Activated CD4-positive, alpha-beta T cell treated with anti-CD3 and anti-CD28 coated beads for 36 hours (primary cell): ENCODE measurements at places on chromosomes 2 and 18. TPM values are rescaled to one million over a fixed set of nuclear protein-coding genes. Genes with fewer than 3 reads are reported as not detected.

GRCh38 chr18:48990481-48991318 lies 39.9 kb upstream of the SMAD7 start:
- H3K4me1 ChIP-seq: no peaks in the 10 kb centered on the region
- H3K27ac ChIP-seq: no peak overlapping the region
- no peaks in the 10 kb centered on the region for H3K27me3 ChIP-seq
- no peak overlapping the region for H3K4me3 ChIP-seq

GRCh38 chr2:237904831-237905599 lies 45.6 kb downstream of the RAMP1 start:
- DNase-seq: peak; percentile 47
- H3K27ac ChIP-seq: peak overlapping the region; percentile 88
- no peaks in the 10 kb centered on the region for H3K27me3 ChIP-seq
- peaks cover 7% of the 10 kb centered on the region for H3K36me3 ChIP-seq

DNA sequence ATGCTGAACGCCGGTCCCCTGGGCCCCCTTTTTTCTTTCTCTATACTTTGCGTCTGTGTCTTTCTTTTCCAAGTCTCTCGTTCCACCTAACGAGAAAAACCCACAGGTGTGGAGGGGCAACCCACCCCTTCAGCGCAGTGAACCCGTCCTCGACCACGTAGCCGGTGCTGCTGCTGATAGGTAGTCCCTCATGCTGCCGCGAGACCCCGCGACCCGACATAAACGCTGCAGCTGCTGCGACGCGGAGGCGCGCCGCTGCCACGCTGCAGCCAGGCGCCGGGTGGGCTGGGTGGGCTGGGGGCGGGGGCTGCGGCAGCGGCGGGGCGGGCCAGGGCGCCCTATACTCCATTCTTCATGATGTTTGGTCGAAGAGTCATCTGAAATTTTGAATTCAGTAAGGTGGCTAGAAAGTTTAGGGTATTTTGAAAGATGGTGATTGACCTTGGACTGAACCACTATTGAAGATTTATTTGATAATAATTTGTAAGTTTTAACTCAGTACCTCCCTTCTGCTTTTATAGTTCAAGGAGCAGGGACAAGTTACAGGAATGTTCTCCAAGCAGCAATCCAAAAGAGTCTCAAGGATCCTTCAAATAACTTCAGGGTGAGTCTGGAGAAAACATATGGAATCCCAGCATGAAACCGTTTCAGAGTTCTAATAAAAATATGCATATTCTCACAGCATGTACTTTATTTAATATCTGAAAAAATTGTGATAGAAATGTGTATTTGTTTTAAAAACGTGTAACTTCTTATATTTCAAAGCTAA lies 24.1 kb downstream of the CFLAR start:
- no peaks in the 10 kb centered on the region for H3K27me3 ChIP-seq
- DNase-seq: no peak
- H3K27ac ChIP-seq: no peak overlapping the region
- peaks cover 59% of the 10 kb centered on the region for H3K36me3 ChIP-seq
- H3K4me1 ChIP-seq: peaks cover 44% of the 10 kb centered on the region

- no peaks in the 10 kb centered on the region for H3K4me1 ChIP-seq
- no peaks in the 10 kb centered on the region for H3K27me3 ChIP-seq
- no peak overlapping the region for H3K27ac ChIP-seq
- H3K4me3 ChIP-seq: no peak overlapping the region
- H3K36me3 ChIP-seq: no peaks in the 10 kb centered on the region
Measured at GRCh38 chr2:150698016-150698661, 210.7 kb upstream of the RND3 start.

DNA sequence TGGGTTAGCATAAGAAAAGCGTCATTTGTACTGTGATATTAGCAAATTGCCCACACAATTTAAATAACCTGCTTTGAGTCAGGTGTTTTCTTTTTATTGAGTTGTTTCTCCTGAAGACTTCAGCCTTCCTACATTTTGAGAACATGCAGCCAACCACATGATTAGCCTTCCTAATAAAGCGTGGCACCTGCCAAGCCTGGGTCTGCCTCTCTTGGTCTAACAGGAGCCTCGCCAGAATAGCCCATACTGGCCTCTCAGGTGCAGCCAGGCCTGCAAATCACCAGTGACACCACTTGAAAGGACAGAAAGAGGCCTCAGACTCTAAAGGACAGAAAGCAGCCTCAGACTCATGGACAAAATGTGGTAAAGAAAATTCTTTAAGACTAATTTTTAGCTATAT lies 653.8 kb downstream of the BCL11A start:
- DNase-seq: no peak
- H3K36me3 ChIP-seq: no peaks in the 10 kb centered on the region
- H3K27ac ChIP-seq: no peak overlapping the region
- H3K27me3 ChIP-seq: no peaks in the 10 kb centered on the region
- peaks cover 5% of the 10 kb centered on the region for H3K4me1 ChIP-seq

DNA sequence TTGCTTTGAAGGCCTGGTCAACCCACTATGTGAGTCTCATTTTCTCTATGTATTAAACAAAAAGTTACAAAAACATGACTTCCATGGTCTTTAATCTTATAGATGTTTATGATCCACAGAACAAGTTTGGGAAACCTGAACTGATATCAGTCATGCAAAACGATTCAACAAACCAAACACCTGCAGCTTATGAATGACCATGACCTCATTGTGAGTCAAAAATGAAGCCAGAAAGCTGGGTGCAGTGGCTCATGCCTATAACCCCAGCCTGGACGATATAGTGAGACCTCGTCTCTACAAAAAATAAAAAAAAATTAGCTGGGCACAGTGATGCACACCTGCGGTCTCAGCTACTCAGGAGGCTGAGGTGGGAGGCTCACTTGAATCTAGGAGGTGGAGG lies 270.4 kb upstream of the CCDC68 start:
- no peak for DNase-seq
- H3K4me1 ChIP-seq: peaks cover under 1% of the 10 kb centered on the region
- no peaks in the 10 kb centered on the region for H3K36me3 ChIP-seq
- H3K27ac ChIP-seq: no peak overlapping the region
- H3K27me3 ChIP-seq: no peaks in the 10 kb centered on the region
- no peak overlapping the region for H3K4me3 ChIP-seq

GRCh38 chr18:54830260-54830659 lies 2.0 kb downstream of the RAB27B start:
- H3K36me3 ChIP-seq: peaks cover 6% of the 10 kb centered on the region
- H3K27me3 ChIP-seq: no peaks in the 10 kb centered on the region
- H3K4me1 ChIP-seq: peaks cover 30% of the 10 kb centered on the region
- H3K27ac ChIP-seq: no peak overlapping the region

DNA sequence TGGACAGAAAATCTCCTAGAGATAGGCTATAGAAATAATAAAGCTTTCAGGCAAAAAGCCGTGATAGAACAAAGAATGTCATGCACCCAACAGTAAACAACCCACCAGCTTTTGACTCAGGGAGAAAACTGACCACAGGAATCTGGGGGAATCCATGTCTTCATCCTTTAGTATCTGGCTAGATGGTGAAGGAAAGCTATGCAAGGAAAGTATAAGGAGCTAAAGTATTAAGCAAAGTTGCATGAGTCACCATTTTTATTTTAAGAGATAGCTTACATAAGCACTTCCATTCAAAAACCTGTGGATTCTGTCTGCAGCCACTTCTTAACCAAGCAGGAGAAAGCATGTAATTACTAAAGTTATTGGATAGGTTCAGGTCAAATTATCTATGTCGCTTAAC lies 363.8 kb downstream of the LRP1B start:
- no peak overlapping the region for H3K27ac ChIP-seq
- H3K4me1 ChIP-seq: no peaks in the 10 kb centered on the region
- no peaks in the 10 kb centered on the region for H3K27me3 ChIP-seq
- no peaks in the 10 kb centered on the region for H3K36me3 ChIP-seq

DNA sequence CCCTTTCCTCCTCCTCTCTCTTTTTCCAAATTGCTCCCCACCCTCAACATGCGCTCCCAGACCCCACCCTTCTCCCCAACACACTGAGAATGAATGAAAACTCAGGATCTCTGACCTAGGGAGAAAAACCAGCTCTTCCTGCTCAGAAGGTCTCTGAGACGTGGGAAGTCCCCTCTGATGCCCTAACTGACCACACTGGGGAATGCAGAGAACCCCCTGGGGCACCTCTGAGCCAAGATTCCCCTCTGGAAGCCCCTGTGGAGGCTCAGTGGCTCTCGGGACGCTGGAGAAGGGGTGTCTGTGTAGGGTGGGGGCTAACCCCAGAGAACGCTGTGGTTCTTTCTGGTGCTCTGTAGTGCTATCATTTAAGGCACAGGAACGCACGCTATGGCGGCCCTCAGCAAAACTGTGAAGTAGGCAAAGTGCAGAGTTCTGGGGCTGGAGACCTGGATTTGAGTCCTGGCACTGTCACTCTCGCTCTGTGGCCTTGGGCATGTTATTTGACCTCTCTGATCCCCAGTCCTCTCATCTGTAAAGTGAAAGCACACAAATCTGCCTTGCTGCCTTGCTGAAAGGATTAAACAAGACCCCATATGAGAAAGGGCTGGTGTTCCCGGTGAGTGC lies 17.1 kb downstream of the ATOH8 start:
- no peak overlapping the region for H3K27ac ChIP-seq
- peaks cover 24% of the 10 kb centered on the region for H3K27me3 ChIP-seq
- no peaks in the 10 kb centered on the region for H3K36me3 ChIP-seq
- H3K4me3 ChIP-seq: no peak overlapping the region

DNA sequence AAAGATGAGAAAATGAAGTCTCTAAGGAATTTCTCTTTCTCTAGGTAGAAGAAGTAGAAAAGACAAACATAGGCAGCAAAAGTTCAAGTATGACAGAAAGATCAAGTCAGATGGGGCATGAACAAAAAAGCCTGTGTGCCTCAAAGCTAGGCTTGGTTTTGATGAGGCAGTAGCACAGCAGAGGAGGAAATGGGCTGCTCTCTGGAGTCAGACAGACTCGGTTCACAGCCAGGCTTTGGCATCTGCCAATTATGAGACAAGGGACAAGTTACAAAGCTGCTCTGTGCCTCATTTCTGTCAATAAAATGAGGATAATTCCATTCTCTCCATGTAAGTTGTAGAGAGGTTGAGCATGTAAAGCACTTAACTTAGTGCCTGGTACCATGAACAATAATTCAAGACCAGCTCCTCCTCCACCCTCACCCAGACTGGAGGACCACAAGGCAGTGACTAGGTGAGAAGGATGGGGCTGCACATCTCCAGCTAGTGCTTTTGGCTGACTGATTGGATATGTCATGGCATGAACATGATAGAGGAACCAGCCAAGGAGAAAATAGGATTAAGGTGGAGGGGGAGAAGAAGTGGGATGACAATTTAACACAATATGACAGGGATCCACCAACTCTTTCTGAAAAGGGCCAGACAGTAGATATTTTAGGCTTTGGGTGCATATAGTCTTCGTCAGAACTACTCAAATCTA lies 84.6 kb downstream of the TMEM163 start:
- no peaks in the 10 kb centered on the region for H3K36me3 ChIP-seq
- H3K27ac ChIP-seq: no peak overlapping the region
- H3K4me3 ChIP-seq: no peak overlapping the region
- peaks cover 2% of the 10 kb centered on the region for H3K4me1 ChIP-seq
- DNase-seq: no peak

DNA sequence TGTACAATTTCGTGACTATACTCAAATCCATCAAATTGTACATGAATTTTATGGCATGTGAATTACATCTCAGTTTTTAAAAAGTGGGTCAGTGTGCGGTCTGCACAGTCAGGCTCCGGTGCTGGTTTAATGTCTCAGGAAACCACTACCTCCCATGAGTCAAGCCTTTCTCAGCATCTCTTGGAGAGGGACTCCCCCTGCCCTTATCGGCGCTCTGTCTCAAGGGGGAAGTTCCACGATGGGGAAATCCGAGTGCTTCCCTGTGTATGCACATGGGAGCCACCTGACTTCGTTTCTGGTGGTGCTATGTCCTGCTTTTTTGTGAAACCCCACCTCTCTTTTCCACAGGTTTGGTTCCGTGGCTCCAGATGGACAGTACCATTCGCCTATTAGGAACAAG lies 72.5 kb downstream of the ACOXL start:
- H3K36me3 ChIP-seq: peaks cover 2% of the 10 kb centered on the region
- no peak overlapping the region for H3K27ac ChIP-seq
- no peak overlapping the region for H3K4me3 ChIP-seq
- H3K27me3 ChIP-seq: peaks cover 57% of the 10 kb centered on the region
- DNase-seq: peak; percentile 80
- H3K4me1 ChIP-seq: peaks cover 15% of the 10 kb centered on the region

DNA sequence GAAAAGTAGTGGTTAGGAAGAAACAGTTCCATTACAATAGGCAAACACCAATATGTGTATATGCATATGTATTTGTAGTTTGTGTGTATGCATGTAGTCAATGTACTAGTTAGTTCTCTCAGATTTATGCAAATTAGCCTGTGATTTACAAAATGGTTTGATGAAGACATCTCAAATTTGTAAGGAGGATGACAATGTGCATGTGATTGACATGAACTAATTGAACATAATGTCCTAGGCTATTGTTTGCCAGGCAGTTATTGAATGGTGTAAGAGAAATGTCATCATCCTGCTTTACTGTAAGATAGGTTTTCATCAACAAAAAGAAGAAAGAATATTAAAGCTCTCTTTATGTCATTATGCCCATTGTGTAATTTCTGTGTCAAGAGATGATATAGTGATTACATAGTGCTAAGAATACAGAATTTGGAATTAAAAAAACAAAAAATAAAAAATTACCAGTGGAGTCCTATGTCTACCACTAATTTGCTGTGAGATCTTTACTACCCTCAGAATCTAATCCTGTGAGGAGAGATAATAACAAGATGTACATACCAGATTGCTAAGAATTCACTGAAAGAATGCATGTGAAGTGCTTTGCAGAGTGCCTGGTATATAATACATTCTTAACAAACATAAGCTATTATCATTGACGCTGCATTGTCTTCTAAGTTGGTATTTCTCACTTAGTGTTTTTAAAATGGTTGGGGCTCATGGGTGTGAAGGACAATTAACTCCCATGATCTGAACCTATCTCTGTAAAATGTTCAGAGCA lies 258.0 kb downstream of the CPS1 start:
- H3K36me3 ChIP-seq: no peaks in the 10 kb centered on the region
- H3K4me1 ChIP-seq: no peaks in the 10 kb centered on the region
- DNase-seq: no peak
- H3K27ac ChIP-seq: no peak overlapping the region
- H3K27me3 ChIP-seq: no peaks in the 10 kb centered on the region

DNA sequence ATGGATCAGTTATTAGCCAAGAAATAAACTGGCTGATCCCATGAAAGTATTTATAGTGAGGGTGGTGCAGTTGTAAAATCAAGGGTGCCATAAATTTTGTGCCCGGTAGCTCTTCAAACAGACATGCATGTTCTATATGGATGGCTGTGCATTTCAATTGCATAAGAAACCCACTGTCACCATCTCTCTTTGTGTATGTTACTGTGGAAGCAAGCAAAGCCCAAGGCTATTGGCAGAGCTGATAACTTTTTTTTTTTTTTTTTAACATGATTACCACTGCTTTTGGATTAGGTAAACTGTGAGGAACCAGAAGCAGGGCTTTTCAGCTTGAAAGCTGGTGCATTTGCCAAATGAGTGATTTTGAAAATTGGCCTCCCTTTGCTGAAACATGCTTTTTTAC lies 332.6 kb downstream of the SOX11 start:
- H3K4me1 ChIP-seq: no peaks in the 10 kb centered on the region
- H3K27ac ChIP-seq: no peak overlapping the region
- no peak for DNase-seq
- no peak overlapping the region for H3K4me3 ChIP-seq
- H3K27me3 ChIP-seq: no peaks in the 10 kb centered on the region
- no peaks in the 10 kb centered on the region for H3K36me3 ChIP-seq

- no peaks in the 10 kb centered on the region for H3K36me3 ChIP-seq
- no peaks in the 10 kb centered on the region for H3K4me1 ChIP-seq
- no peak overlapping the region for H3K27ac ChIP-seq
Measured at GRCh38 chr2:6186332-6187151, 494.4 kb downstream of the SOX11 start.

CTLA4 gene
- total RNA-seq: 127 TPM

DAW1 gene
- total RNA-seq: not detected

MAP3K19 gene
- not detected for total RNA-seq

GCG gene
- not detected for total RNA-seq

CLHC1 gene
- 4.0 TPM for total RNA-seq

TUBA3E gene
- total RNA-seq: not detected

CTAGE1 gene
- not detected for total RNA-seq
